ENCODE measurements at places on chromosomes 7 and 10.
A peak's percentile ranks its signal among the peaks of the same experiment; 100 is the strongest.

DNA sequence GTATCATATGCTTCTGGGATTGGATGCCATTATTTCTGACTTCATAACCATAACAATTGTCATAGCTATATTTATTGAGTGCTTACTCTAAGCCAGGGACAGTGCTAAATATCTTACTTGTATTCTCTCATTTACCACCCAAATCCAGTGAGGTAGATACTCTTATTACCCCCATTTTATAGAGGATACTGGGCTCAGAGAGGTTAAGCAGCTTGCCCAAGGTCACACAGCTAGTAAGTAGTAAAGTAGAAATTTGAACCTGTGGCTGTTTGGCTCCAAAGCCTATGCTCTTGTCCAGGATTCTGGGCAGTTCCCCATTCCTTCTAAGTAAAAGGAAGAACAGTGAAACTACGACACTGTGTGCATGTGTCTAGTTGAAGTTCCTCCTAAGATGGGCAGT is 56.5 kb downstream of the COL13A1 start:
- DNase-seq, result no peak

GRCh38 chr7:52017802-52018679 is 701.4 kb upstream of the COBL start:
- DNase-seq, result no peak

DNA sequence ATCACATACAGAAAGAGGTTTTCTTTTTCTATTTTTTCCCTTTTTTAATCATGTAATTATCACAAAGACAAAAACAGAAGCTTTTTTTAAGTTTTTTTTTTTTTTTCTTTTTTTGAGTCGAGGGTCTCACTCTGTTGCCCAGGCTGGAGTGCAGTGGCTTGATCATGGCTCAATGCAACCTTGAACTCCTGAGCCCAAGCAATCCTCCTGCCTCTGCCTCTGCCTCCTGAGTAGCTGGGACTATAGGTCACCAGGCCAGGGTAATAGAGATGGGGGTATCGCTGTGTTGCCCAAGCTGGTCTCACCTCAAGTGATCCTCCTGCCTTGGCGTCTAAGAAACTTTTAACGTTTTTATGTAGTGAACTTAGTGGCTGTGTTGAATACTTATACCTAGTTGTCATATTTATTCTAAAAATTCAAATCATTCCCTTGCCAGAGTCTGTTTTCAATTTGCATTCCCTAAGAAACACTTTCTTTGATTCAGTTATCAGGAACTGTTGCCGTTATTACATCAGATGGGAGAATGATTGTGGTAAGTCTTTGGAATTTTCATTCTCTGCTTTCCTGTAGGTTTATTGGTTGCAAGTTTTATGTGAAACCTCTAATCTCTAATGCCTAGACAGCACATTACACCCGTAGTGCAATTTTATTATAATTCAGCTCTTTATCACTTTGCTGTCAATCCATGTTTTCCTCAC is 1.3 kb downstream of the LSM8 start:
- DNase-seq, result no peak

DNA sequence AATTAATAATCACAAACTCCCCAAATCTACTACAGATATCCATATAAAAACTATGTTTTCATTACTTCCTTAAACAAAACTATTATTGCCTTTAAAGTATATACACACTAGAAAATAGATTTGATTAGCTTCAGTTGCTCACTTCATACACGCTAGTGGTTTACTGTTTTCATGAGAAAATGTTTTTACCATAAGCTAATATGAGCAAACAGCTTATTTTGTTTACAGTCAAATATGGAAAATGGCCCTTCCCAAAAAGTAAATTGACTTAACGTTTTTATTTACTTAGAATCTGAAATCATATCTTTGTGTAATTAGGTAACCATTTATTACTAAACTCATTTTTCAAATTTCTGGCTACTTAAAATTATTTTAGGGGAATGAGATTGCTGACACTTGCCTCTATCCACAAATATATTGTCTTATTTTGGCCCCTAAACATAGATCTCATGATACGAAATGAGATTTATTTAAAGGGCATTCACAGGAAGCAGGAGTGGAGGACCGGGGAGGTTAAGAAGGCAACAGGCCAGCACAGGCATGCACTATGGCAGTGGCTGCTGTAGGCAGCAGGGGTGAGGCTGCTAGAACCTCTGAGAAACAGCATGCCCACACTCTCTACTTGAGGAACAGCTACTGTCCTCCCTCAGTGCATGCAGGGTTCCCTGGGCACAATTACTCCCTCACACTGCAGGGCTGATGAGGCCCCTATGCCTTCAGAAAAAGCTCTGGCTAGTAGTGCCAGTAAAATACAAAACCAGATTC is 29.6 kb upstream of the SOSTDC1 start:
- DNase-seq, result no peak

DNA sequence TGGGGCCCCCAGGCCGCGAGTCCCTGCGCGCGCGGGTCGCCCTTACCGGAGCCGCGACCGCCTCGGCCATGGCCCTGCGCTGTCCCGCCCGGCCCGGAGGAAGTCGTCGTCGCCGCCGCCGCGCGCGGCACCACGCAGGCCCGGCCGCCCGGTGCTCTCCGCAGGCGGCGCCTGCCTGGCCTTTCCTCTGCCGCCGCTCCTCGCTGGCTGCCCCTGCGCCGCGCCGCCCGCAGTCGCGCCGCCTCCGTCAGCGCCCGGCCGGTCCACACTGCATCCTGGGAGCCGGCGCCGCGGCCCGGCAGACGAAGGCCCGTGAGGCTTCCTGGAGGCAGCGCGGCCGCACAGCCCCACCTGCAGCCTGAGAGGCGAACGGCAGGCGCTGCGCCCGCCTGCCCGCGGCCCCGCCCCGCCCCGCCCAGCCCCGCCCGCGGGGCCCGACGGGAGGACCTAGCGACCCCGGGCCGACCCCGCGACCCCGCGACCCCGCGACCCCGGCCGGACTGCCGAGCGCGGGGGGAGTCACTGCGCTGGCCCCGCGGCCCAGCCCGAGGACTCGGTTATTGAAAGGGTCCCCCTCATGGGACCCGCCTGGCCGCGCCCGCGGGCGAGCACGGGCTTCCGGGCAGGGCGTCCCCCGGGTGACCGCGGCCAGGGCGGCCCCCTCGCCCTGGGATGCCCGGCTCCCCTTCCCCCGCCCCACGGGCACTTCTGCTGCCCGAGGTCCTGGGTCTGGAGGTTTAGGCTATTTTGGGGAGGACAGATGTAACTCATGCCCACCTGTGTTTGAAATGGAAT is at the start of gene ZNF746:
TSS of gene ZNF746 (minus strand) at position 343 of the 795 bp plus-strand sequence. CDS start at position 70, 273 bp downstream.
- DNase-seq, result peak; percentile 78

DNA sequence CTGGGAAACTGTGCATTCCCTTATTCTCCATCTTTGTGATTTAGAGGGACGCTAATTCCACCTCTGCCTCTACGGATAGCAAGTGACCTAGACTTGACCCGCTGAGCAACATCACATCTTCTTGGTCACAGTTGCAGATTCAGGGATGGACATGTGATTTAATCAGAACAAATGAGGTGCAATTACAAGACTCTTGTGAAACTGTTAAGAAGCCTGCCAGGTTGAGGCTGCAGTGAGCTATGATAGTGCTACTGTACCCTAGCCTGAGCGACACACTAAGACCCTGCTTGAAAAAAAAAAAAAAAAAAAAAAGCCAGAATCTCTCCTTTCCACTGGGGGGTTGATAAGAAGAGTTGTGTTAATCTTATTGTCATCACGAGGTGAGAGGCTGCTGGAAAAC is 14.4 kb downstream of the MPLKIP start:
- no peak for DNase-seq

- DNase-seq, result no peak
Measured at GRCh38 chr7:69335331-69335730, 262.9 kb upstream of the AUTS2 start.

GRCh38 chr10:114548662-114549061 is 109.4 kb downstream of the ABLIM1 start:
- DNase-seq, result no peak

DNA sequence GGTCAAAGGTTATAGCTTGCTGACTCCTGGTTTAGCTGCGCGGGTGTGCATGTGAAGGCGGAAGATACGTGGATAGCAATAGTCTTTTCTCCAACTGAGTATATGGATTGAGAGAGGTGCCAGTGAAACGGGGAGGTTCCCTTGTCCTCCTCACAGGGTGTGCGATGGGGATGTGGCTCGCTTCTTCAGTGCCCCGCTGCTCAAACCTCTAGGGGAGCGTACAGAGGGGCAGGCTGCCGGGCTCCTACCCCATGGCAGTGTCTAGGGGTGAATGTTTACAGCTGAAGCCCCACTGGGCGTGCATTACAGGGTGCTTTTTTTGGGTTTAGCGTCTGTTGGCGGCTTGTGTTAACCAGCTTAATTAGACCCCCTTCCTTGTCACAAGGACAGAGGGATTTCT is 438.5 kb downstream of the CCSER2 start:
- no peak for DNase-seq

- no peak for DNase-seq
Measured at GRCh38 chr7:54678763-54679489, 80.1 kb downstream of the SEC61G start.

DNA sequence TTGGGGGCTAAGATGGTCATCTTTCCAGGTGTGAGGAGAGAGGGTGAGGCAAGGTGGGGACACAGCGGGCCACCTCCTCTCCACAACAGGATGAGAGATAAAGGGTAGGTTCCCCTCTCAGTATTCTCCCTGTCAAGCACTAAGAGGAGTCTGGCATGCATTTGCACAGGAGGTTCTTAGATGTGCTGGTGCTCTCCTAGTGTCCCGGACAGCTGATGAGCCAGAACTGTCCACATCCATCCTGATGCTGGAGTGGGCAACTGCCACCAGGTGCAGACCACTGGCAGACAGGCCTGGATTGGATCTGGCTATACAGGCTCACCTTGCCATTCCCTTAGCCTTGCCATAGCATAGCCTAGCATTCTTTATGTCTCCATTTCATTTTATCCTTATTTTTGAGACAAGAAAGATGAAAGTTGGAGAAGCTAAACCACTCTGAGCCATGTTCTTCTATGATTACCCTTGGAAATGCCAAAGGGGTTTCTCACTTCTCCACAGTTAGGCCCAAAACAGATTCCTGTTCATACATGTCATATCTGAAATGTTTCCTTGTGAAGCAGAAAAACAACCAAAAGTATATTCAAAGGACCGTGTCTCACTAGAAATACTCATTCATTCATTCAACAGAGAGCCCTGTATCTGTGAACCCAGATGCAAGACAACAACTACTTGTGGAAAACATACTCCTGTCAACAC is 48.8 kb upstream of the ANTXRL start:
- no peak for DNase-seq

- no peak for DNase-seq
Measured at GRCh38 chr10:33302208-33302829, 32.1 kb downstream of the NRP1 start.

DNA sequence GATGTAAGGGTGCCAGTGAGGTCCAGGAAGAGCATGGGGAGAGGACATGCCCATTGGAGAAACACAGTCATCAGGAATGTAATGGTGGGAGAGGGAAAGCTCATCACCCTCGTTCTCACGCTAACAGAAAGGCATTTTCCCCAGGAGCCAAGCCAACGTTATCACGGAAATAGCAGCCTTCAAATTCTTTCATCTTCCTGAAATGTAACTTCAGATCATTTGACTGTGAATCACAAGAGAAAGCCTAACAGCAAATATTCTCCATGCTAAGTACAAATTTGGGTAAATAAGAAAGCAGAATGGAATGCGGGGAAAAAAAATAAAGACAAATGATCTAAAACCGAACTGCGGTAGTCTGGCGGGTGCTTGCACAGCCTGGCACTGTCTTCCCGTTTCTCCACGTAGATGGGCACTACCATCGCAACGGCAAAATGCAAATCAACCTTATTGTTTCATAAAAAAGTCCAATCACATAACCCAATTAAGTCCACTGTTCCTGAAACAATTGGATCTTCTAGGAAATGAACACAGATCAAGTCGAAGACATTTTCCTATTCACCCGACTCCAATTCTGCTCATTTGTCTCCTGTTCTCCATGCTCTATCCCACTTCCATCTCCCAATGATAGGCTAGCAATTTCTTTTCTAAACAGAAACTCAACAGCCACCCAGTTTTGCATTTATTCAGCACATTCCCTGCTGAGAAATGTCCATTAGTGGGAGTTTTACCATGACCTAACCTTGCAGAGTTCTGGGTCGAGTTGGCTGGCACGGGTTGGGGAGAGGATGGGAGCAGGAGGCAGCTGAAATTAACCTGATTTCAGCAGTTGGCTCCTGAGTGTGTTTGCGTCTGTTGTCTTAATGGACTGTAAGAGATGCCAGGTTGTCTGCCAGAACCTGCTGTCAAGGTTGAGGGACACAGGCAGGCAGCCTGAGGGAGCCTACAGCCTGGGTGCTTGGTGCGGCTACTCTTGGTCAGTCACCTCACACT is 74.6 kb upstream of the FRMD4A start:
- no peak for DNase-seq

All from CD14-positive monocyte (primary cell).